Activated T-cell treated with anti-CD3 and anti-CD28 coated beads, Interleukin-2, amount 50 U/mL, for 72 hours (primary cell): ENCODE measurements at places on chromosomes 5 and 9.

GRCh38 chr5:124661317-124662141, 84.9 kb downstream of the ZNF608 start:
- H3K4me1 ChIP-seq, result no peaks in the 10 kb centered on the region
- DNase-seq, result no peak
- H3K27ac ChIP-seq, result no peak overlapping the region
- H3K36me3 ChIP-seq, result no peaks in the 10 kb centered on the region

DNA sequence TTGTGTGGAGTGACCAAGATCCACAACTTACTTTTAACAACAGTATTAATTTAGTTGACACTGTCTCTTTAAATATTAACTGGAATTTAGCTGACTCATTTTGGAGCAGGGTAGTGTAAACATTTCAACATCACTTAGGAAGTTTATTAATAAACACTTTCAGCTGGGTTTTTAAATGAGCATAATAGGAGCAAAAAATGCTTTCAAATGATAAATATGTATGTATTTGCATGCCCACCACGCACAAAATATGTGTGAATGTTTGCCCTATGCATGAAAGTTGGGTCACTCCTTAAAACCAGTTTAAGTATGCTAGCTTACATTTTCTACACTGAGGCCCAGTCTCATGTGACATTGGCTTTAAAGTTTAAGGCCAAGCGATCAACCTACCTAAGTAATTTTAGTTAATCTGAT, 2.9 kb downstream of the ZFAND5 start:
- H3K4me3 ChIP-seq, result peak overlapping the region; percentile 98
- peak overlapping the region; percentile 93 for H3K27ac ChIP-seq
- peaks cover 72% of the 10 kb centered on the region for H3K4me1 ChIP-seq
- H3K36me3 ChIP-seq, result peaks cover 27% of the 10 kb centered on the region
- no peak for DNase-seq

- H3K27ac ChIP-seq, result no peak overlapping the region
- H3K4me3 ChIP-seq, result no peak overlapping the region
- H3K27me3 ChIP-seq, result no peaks in the 10 kb centered on the region
- no peaks in the 10 kb centered on the region for H3K4me1 ChIP-seq
- H3K36me3 ChIP-seq, result peaks cover 5% of the 10 kb centered on the region
These were observed 24.2 kb downstream of the NADK2 start for GRCh38 chr5:36217567-36217966.

DNA sequence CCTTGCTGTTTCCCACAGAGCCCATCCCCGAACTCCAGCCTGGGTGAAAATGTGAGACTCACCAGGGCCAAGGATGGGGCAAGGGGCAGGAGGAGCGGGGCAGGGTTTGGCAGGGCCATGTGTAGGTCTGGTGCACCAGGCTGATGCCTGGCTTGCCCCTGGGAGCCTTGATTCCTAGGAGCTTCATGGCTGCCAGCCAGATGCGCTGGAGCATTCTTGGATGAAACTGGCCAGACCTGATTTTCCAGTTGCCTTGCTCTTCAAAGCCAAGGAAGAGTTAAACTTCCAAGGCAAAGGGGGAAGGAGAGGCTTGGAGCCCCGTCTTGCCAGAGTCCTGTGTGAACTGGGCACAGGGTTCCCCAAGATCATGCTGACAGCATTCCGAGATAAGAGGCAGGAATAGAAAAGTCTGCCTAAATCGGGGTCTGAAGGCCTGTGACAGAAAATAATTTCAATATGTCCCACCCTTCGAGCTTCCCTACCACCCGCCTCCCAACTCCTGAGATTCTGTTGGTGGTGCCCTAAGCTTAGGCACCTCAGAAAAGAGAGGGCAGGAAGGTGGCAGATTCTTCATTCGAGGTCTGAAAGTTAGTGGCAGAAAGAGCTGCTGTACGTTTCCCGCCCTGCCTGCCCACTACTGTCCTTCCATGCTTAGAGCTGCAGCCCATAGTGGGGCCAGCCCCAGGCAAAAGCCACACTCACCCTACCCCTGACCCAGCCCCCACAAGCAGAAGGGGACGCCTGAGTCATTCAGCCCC, 20.4 kb downstream of the FAT2 start:
- H3K4me3 ChIP-seq, result no peak overlapping the region
- DNase-seq, result no peak
- no peaks in the 10 kb centered on the region for H3K27me3 ChIP-seq
- peaks cover 13% of the 10 kb centered on the region for H3K4me1 ChIP-seq

- peaks cover 30% of the 10 kb centered on the region for H3K36me3 ChIP-seq
- no peaks in the 10 kb centered on the region for H3K27me3 ChIP-seq
- H3K4me1 ChIP-seq, result peaks cover 64% of the 10 kb centered on the region
- H3K27ac ChIP-seq, result no peak overlapping the region
These were observed 47.7 kb downstream of the CAMK4 start for GRCh38 chr5:111271885-111272284.

GRCh38 chr5:5752844-5753243, 330.4 kb downstream of the ICE1 start:
- H3K4me3 ChIP-seq, result no peak overlapping the region
- H3K27ac ChIP-seq, result no peak overlapping the region
- no peaks in the 10 kb centered on the region for H3K36me3 ChIP-seq
- H3K27me3 ChIP-seq, result no peaks in the 10 kb centered on the region
- no peak for DNase-seq

- no peak overlapping the region for H3K27ac ChIP-seq
- no peaks in the 10 kb centered on the region for H3K36me3 ChIP-seq
- no peak for DNase-seq
- no peaks in the 10 kb centered on the region for H3K4me1 ChIP-seq
These were observed 1907.5 kb upstream of the CDH9 start for GRCh38 chr5:28945859-28946258.

DNA sequence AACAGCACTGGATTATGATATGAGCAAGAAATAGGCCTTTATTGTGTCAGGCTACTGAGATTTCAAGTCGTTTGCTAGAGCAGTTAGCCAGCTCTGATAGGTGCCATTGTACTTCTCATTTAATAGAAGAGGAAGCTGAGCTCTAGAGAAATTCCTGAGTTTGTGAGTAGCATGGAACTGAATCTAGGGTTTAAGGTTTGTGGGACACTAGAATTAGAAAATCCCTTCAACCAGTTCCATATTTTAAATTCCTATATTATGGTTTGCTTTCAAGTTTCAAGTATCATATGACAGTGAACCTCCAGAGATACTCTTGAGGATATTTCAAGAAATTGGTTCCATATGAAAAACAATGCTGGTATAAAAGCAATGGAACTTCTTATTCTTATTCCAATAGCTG, 87.6 kb downstream of the ANKRD55 start:
- no peak for DNase-seq
- no peak overlapping the region for H3K4me3 ChIP-seq
- H3K27ac ChIP-seq, result no peak overlapping the region
- H3K36me3 ChIP-seq, result no peaks in the 10 kb centered on the region
- no peaks in the 10 kb centered on the region for H3K27me3 ChIP-seq
- H3K4me1 ChIP-seq, result peaks cover 64% of the 10 kb centered on the region

DNA sequence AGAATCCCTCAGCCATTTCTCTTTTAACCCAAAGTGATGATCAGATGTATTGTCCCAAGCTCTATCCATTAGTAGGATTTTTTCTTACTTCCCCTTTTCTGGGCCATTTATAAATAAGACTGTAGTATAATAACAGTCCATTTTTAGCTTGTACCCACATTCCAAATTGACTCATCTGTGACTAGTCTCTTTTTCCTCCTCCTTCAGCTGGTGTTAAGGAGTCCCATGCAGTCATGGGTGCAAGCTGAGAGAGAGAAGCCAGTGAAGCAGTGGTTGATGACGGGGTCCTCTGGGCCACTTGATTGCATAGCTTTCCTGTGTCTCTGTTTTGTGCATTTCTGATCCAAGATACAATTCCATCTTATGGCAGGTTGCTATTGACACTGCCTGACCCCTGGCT, 476.0 kb upstream of the CD180 start:
- no peaks in the 10 kb centered on the region for H3K36me3 ChIP-seq
- no peak for DNase-seq
- H3K4me3 ChIP-seq, result no peak overlapping the region
- H3K27ac ChIP-seq, result no peak overlapping the region
- no peaks in the 10 kb centered on the region for H3K4me1 ChIP-seq

GRCh38 chr9:31950756-31951155, 433.7 kb upstream of the ACO1 start:
- no peaks in the 10 kb centered on the region for H3K36me3 ChIP-seq
- H3K4me1 ChIP-seq, result no peaks in the 10 kb centered on the region
- no peak for DNase-seq
- no peaks in the 10 kb centered on the region for H3K27me3 ChIP-seq
- no peak overlapping the region for H3K27ac ChIP-seq
- H3K4me3 ChIP-seq, result no peak overlapping the region

DNA sequence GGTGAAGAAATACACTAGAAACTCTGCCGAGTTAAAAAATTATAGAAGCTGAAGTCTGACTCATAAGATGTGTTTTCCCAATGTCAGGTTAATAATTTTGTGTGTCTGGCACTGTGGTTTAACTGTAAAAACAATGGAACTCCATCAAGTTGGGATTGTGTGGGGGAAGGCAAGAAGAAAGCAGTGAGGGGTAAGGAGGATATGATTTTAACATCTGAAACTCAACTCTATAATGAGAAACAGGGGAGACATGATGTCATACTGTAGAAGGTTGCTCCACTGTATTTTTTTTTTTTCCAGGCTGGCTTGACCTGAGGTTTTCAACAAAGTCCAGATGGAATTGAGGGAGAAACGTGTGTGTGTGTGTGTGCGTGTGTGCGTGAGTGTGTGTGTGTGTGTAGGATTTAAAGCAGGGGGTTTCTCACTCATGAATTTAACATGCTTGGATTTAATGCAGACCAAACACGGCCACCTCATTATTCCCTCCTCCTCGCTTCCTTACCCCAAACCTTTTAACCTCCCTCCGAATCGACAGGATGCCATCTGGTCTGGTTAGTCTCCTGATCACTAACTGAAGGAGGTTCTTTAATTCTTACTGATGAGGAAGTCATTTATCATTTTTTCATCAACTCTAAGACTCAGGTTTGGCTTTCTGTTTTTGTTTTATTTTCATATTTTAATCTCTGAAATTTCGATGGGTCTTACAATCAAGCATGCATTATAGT, 140.2 kb upstream of the LPAR1 start:
- no peaks in the 10 kb centered on the region for H3K36me3 ChIP-seq
- H3K27ac ChIP-seq, result no peak overlapping the region
- DNase-seq, result no peak
- no peak overlapping the region for H3K4me3 ChIP-seq
- no peaks in the 10 kb centered on the region for H3K4me1 ChIP-seq

GRCh38 chr5:146516151-146516475, at the start of gene GPR151:
Gene GPR151, minus strand, starts transcription at chr5:146516190. Its CDS starts 77 bp downstream, at chr5:146516113.
- no peak for DNase-seq
- H3K4me3 ChIP-seq, result no peak within 1 kb of the TSS
- H3K4me1 ChIP-seq, result no peaks in the 10 kb centered on the region
- no peaks in the 10 kb centered on the region for H3K27me3 ChIP-seq
- H3K36me3 ChIP-seq, result no peaks in the 10 kb centered on the region
- H3K27ac ChIP-seq, result no peak within 1 kb of the TSS

GRCh38 chr5:27252911-27253310, 214.5 kb upstream of the CDH9 start:
- H3K4me1 ChIP-seq, result no peaks in the 10 kb centered on the region
- H3K4me3 ChIP-seq, result no peak overlapping the region
- no peak overlapping the region for H3K27ac ChIP-seq
- no peaks in the 10 kb centered on the region for H3K36me3 ChIP-seq
- H3K27me3 ChIP-seq, result no peaks in the 10 kb centered on the region
- no peak for DNase-seq

DNA sequence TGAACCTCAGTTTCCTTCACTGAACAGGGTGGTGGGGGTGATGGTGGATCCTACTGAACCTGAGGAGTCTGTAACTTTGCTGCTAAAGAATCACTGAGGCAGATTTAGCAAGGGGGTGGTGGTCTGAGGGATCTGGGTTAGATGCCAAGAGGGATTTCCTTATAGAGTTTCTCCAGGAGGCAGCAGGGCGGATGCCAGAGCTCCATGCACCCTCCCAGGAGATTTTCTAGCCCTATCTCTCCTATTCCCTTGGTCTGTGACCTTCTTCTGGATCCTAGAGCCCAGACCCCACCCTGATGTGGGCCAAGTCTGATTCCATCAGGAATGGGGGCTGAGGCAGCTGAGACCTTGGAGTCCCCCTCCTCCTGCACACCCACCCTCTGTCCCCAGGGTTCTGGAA, 6.0 kb downstream of the PTGS1 start:
- no peak overlapping the region for H3K27ac ChIP-seq
- H3K36me3 ChIP-seq, result no peaks in the 10 kb centered on the region
- peaks cover 14% of the 10 kb centered on the region for H3K27me3 ChIP-seq
- H3K4me3 ChIP-seq, result no peak overlapping the region

DNA sequence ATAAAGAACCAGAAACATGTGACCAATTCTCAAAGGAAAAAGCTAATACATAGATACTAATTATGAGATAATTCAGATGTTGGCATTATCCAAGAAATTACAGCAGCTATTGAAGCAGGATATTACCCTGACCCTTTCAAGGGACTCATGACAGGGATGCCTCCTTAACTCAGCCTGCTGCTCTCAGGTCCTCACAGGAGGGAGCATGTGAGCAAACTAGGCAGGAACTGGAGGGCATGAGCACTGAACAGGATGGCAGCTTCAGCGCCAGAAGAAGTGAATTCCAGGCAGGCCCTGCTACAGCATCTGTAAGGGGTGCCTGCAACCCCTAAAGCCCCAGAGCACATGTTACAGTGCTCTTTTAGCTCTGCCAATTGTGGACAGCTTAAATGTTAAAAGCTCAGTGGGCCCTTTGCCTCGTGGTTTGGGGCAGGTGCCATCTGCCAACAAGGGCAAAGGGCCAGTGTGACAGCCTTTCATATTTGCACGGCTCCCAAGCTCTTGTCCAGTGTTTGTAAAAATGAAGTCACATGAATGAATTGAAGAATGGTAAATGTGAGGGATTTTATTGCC, 464.7 kb upstream of the COX7C start:
- no peak for DNase-seq
- no peaks in the 10 kb centered on the region for H3K27me3 ChIP-seq
- H3K4me3 ChIP-seq, result no peak overlapping the region
- no peak overlapping the region for H3K27ac ChIP-seq
- no peaks in the 10 kb centered on the region for H3K36me3 ChIP-seq
- no peaks in the 10 kb centered on the region for H3K4me1 ChIP-seq

DNA sequence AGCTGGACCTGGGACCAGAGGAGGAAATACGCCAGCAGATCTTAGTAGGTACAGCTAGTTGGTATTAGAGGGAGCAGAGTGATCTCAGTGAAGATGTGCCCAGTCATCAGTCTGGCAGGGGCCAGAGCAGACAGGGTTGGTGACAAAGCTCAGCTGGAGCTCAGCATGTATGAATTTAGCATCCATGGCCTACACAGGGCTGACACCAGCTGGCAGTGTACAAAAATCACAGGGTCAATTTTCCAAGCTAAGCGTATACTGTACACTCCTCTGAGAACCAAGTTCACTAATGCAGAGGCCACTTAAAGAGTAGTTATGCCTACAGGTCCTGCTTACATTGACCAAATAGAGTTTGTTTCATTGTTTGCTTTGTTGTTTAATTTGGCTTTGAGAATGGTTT, 146.6 kb downstream of the SLC24A2 start:
- peaks cover 2% of the 10 kb centered on the region for H3K27me3 ChIP-seq
- no peak overlapping the region for H3K27ac ChIP-seq
- no peak for DNase-seq
- H3K36me3 ChIP-seq, result no peaks in the 10 kb centered on the region
- H3K4me1 ChIP-seq, result no peaks in the 10 kb centered on the region

- H3K36me3 ChIP-seq, result no peaks in the 10 kb centered on the region
- H3K27ac ChIP-seq, result no peak overlapping the region
- no peaks in the 10 kb centered on the region for H3K4me1 ChIP-seq
- H3K4me3 ChIP-seq, result no peak overlapping the region
- DNase-seq, result no peak
These were observed 163.7 kb upstream of the ELL2 start for GRCh38 chr5:96125231-96125891.

GRCh38 chr9:5834214-5834613, 1.3 kb upstream of the ERMP1 start:
- H3K4me1 ChIP-seq, result peaks cover 39% of the 10 kb centered on the region
- peaks cover 5% of the 10 kb centered on the region for H3K36me3 ChIP-seq
- no peak for DNase-seq
- no peak overlapping the region for H3K27ac ChIP-seq
- H3K27me3 ChIP-seq, result no peaks in the 10 kb centered on the region
